Dorsolateral prefrontal cortex (tissue), 122 donors: ENCODE measurements at places on chromosomes 2 and 18. TPM values are rescaled to one million over a fixed set of nuclear protein-coding genes. Genes with fewer than 3 reads are reported as not detected.

The PFN4 gene
- total RNA-seq = 2.2 TPM

The TLX2 gene
- 2.7 TPM for total RNA-seq

The FOXI3 gene
- total RNA-seq = not detected

The SPIRE1 gene
- total RNA-seq = 79.7 TPM

The PRKAG3 gene
- not detected for total RNA-seq

The ST8SIA5 gene
- 80.8 TPM for total RNA-seq

The PRSS56 gene
- total RNA-seq = 0.60 TPM

The EGR4 gene
- total RNA-seq = 2.8 TPM

The DSG4 gene
- total RNA-seq = not detected

The ITPRIPL1 gene
- total RNA-seq = 1.4 TPM

DNA sequence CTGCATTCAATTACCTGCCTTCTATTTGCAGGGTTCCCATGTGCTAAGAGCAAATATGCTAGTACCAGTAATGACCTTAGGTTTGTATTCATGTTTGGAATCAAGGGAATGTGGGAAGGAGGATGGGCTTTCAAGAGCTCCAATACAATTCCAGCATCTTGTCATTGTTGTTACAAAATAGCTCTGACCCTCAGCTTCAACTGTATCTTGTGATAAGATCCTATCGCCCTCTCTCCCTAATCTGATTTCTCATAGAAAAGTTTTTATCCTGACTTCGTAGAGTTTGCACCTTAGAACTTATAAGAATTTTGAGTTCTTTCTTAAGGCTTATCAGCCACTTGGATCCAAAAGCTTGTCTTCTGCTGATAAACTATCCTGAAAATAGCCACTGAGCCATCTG lies 749.5 kb upstream of the ACVR2A start:
- DNase-seq = no peak

- no peak for DNase-seq
These were observed 11.0 kb downstream of the TANK start for GRCh38 chr2:161170958-161171932.

- no peak for DNase-seq
These were observed 41.7 kb downstream of the MYOM1 start for GRCh38 chr18:3177902-3178687.

DNA sequence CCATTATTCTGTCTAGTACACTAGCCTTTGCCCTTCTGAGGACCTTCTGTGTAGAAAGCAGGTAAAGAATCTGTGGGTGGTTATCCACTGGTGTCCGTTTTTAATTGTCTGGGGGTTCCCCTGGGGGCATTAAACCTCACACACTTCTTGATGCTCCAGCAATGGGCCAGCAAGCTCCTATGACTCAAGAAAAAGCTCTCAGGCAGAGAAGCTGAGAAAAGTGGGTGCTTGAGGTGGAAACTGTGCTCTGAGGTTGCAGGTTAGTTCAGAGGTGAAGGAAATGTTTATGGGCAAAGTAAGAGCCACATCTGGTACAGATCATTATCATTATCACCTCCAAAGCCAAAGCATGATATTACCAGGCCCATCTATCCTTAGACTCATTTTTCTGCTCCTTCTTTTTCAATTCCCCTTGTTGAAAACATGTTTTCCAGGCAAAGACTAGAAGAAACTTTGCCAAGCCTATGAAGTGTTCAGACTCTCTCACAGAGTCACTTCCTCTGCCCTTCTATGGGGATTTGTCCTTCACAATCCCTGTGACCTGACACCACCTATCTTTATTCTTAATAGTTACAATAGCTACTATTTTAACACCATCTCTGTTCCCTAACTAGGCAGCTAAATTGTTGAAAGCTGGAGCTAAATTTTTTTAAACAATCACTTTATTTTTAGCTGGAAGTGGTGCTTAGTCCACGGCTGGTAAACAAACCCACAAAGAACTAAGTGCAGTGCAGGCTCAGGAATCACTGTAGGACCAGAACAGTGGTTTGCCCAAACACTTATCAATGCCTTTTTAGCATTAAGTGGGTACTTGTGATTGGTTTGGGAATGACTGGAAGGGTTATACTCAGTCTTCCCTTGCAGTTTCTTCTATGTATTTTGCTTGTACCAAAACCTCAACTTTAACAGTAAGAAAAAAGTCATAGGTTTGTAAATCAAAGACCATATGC lies 512.8 kb upstream of the POU3F3 start:
- no peak for DNase-seq

GRCh38 chr18:49459404-49460171 lies 857 bp downstream of the DYM start:
- DNase-seq = no peak

GRCh38 chr2:127631541-127631996 lies 14.4 kb upstream of the GPR17 start:
- DNase-seq = no peak

GRCh38 chr2:236745420-236746210 lies 176.0 kb downstream of the ACKR3 start:
- no peak for DNase-seq

DNA sequence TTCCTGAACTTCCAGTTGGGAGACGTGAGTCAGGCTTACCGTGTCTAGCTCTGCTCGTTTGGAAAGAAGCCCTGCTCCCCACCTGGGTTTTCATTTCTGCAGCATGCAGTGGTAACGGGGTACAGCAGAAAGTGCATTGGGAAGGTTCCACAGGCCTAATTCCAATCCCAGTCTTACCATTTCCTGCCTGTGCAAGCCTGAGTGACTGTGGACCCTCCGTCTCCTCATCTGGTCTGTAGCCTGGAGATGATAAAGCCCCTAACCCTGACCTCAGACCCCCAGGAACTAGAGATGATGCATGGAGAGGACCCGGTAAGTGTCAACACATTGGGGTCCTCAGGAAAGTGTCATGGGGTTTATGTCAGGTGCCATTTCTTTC lies 5.8 kb upstream of the PSD4 start:
- no peak for DNase-seq

GRCh38 chr2:56021136-56021474 lies 97.5 kb upstream of the EFEMP1 start:
- DNase-seq = no peak

DNA sequence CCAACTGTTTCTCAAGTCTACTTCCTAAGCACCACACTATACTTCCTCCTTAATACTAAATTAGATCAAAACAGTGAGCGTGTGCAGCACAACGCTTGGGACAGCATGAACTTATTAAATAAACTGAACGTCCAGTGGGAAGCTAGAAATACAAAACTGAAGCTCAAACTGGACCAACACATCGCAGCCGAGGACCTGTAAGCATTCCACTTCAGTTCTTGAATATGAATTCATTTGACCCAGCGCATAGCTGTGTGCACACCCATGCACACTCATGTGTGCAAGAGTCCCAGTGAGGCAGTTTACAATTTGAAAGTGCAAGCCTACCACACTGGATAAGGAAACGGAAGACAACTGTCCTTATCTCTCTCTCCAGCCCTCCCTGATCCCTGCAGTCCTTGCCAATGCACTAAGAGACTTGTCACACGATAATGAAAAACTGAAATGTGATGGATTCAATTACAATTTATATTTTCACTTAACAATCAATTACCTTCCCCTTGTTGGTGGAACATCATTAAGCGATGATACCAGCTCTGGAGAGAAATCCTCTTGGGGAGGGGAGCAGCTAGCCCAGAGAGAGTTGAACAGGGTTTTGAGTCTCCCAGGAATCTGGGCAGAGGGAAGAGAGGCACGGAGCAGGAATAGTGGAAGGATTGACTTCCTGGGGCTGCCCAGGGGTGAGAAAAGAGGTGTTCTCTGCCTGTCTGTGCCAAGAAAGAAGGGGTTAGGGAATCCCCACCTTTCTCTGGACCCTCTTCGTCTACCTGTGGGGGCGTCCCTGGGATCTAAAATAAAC lies 186.5 kb upstream of the KLHL29 start:
- DNase-seq = no peak

DNA sequence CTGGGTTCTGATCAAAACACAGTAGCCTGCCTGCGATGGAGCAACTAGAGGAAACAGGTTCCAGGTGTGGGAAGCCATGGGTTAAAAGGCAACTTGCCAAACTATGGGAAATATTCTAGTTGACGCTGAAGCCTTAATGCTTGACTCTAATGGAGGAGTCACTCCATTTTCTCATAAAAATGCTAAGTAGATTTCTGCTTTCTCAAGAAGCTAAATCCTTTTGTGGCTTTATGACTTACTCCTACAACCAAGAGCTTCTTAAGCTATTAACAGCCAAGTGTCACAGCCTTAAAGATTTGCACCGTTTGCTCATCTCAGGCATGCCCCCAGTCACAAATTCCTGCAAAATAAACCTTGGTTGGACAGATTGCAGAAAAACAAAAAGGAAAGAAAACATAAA lies 25.2 kb downstream of the ANKRD44 start:
- no peak for DNase-seq

DNA sequence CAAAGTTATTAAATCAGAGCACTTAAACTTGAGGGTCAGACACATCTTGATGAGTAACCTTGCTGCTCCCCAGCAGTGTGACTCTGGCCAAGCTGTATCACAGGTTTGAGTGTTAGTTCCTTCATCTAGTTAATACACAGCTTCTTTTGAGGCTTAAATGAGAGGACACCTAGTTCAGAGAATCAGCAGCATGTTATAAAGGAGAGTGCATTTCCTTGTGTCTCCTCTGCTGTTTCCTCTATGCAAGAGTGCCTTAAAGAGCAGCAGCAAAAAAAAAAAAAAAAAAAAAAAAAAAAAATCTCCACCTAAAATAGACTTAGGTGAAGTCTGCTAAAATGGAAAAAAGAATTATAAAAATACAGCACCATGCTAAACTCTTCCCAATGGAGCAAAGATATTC lies 261.9 kb downstream of the TCF4 start:
- no peak for DNase-seq

GRCh38 chr2:95317665-95318425 lies 20.7 kb downstream of the KCNIP3 start:
- DNase-seq = no peak

- DNase-seq = no peak
These were observed 786.2 kb upstream of the FANCL start for GRCh38 chr2:59027320-59027719.

GRCh38 chr2:136362676-136363390 lies 244.9 kb upstream of the CXCR4 start:
- DNase-seq = no peak

DNA sequence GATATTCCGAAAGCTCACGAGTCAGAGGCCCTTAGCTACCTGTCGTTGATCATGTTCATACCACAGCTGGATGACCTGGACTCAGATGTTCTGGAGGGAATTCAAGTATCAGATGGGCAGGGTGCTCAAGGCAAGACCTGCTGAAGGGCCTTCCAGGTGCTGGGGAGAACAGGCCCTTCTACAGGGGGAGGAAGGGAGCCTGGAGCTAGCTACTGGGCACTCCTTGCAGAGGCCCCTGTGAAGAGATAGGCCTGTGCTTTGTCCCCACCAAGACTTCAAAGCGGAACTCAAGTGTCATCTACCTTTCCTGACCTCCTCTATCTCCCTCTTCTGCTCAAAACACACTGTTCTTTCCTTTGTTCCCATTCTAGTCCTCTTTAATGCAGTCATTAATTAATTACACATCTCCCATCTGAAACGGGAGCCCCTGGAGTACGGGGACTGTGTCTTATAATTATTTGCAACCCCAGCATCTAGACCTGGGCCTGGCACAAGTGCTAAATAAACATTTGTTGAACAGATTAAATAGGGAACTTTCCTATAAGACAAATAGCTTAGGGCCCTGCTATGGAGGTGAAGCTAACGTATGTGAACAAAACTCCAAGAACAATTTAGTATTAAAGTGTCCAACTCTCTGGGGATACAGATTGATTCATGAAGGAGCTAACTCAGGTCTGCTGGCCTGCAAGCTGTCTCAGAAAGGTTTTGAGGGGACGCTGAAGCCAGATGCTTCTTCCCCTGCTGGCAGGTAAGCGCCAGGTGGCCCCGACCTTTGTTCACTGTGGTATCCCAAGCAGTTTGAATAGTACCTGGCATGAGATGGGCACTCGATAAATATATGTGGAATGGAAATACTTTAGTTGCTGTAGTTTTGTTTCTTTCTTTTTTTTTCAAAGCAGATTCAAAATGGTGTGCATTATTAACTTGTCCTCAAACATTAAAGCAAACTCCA lies 22.0 kb downstream of the RHOB start:
- DNase-seq = no peak

DNA sequence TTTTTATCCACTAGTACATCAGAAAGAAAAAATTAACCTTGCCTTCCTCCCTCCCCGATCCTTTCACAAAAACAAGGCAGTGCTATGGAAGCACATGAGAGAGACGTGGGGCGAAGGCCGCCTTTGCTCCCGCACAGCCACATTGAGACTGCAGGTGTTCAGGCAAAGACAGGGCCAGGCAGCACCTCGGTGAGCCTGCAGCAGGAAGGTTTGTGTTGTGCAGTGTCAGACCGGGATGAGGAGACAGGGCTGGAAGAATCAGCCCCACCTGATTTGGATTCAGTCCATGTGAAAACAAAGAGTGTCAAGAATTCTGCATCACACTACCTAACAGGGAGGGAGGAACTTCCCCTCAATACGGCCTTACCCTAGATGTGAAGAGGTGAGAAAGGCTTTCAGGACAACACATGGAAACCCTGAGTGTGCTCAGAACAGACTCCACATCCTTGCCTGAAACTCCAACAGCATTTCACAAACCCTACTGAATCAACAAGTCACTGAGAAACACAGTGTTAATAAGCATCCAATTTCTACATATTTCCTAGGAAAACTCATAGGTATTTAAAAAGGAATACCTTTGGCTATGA lies 59.6 kb downstream of the HDAC4 start:
- no peak for DNase-seq

- no peak for DNase-seq
These were observed 18.7 kb downstream of the ARHGAP25 start for GRCh38 chr2:68753318-68753717.

- no peak for DNase-seq
These were observed 3.8 kb downstream of the KCNJ13 start for GRCh38 chr2:232772531-232772930.
